ENCODE measurements at places on chromosomes 2 and 18.
A peak's percentile ranks its signal among the peaks of the same experiment; 100 is the strongest.

GRCh38 chr2:2292381-2292780 is 38.7 kb downstream of the MYT1L start:
- no peak for DNase-seq

GRCh38 chr2:41079011-41079410 is 627.1 kb upstream of the SLC8A1 start:
- DNase-seq: no peak

DNA sequence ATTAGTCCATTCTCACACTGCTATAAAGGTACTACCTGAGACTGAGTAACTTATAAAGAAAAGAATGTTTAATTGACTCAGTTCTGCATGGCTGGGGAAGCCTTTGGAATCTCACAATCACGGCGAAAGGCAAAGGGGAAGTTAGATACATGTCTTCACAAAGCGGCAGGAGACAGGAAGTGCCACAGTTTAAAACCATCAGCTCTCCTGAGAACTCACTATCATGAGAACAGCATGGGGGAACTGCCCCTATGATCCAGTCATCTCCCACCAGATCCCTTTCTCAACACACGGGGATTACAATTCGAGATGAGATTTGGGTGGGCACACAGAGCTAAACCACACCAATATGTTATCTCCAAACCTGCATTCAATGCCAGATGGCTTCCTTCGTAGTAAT is 716.1 kb downstream of the DCC start:
- no peak for DNase-seq

- DNase-seq: no peak
Observed at GRCh38 chr2:106323337-106324013, 129.4 kb upstream of the UXS1 start.

- no peak for DNase-seq
Observed at GRCh38 chr2:49042488-49042887, 111.8 kb downstream of the FSHR start.

DNA sequence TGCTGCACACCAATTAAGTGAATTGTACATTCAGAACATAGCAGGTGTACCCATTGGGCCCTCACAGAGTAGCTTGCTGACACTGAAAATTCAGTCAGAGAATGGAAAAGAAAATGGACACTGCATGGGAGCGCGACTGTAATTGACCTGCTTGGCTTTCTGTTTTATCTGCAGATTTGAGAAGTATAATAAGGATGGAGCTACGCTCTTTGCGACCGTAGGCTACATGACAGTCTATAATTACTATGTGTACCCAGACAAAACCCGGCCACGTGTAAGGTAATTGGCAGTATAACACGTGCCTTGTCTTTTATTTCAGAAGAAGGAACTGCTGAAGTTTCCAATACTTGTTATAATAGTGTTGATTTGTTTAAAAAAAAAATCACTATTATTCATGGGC is 33.5 kb upstream of the METAP1D start:
- DNase-seq: no peak

GRCh38 chr2:43388371-43388770 is 162.0 kb upstream of the ZFP36L2 start:
- no peak for DNase-seq

DNA sequence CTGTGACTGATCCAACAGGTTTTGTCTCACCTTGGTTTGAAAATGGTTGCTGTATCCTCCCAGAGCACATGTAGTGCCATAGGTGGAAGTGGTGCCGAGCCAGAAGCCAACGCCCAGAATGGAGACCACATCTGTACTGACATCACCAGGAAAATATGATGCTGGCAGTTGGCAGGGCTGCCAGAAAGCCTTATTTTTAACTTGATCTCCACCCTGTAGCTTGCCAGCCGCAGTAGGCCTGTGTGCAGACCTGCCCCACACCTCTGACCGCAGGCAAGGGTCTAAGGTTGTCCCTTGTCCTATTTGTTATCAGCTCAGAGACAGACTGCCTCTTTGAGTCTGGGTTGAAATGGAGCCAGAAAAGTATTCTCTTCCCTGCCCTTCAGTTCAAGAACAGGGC is 123.5 kb upstream of the EML6 start:
- DNase-seq: no peak

- peak; percentile 64 for DNase-seq
Observed at GRCh38 chr2:205947621-205948495, 138.1 kb downstream of the INO80D start.

Data from RPMI8226 (cell line).